ENCODE measurements at places on chromosomes 12 and 14. TPM values are rescaled to one million over a fixed set of nuclear protein-coding genes. Genes with fewer than 3 reads are reported as not detected.

Gene GPR68
- 16.4 TPM for total RNA-seq

Gene GPRC5D
- total RNA-seq = not detected

Gene GPR84
- total RNA-seq = not detected

Gene P2RX7
- total RNA-seq = 7.9 TPM

Gene BHLHE41
- total RNA-seq = 1.3 TPM

Gene GLI1
- total RNA-seq = 0.53 TPM

Gene ERBB3
- total RNA-seq = 9.7 TPM

Gene BLTP3B
- 18.2 TPM for total RNA-seq

Gene SERPINA1
- 1.5 TPM for total RNA-seq

Gene TMEM132C
- total RNA-seq = not detected

Gene KIF26A
- total RNA-seq = 0.44 TPM

Gene HPD
- 0.58 TPM for total RNA-seq

Gene PRPH
- total RNA-seq = not detected

Gene SYCP3
- total RNA-seq = 0.45 TPM

Gene RNASE4
- total RNA-seq = 0.58 TPM

Gene TESPA1
- total RNA-seq = 170 TPM

Gene SYNDIG1L
- total RNA-seq = not detected
